ENCODE measurements at places on chromosomes 16 and 17. TPM values are rescaled to one million over a fixed set of nuclear protein-coding genes. Genes with fewer than 3 reads are reported as not detected.

The ABAT gene
- 6.7 TPM for total RNA-seq

The LRRC46 gene
- 2.0 TPM for total RNA-seq

The ACSM5 gene
- not detected for total RNA-seq

The FGF11 gene
- total RNA-seq: 11.0 TPM

The PNMT gene
- not detected for total RNA-seq

The ZFPM1 gene
- 14.2 TPM for total RNA-seq

The MARVELD3 gene
- not detected for total RNA-seq

Data from OCI-LY7 (cell line).